ENCODE measurements at places on chromosomes 12 and 14.
A peak's percentile ranks its signal among the peaks of the same experiment; 100 is the strongest.

- DNase-seq = no peak
Observed at GRCh38 chr14:71474301-71475265, 457.6 kb upstream of the RGS6 start.

- no peak for DNase-seq
Observed at GRCh38 chr12:10301103-10301502, 6.6 kb upstream of the KLRD1 start.

GRCh38 chr14:51860164-51860824 lies at the start of gene GNG2:
Gene GNG2 (plus strand): TSS chr14:51860612. CDS start chr14:51950679, 90,067 bp downstream.
- peak; percentile 62 for DNase-seq

DNA sequence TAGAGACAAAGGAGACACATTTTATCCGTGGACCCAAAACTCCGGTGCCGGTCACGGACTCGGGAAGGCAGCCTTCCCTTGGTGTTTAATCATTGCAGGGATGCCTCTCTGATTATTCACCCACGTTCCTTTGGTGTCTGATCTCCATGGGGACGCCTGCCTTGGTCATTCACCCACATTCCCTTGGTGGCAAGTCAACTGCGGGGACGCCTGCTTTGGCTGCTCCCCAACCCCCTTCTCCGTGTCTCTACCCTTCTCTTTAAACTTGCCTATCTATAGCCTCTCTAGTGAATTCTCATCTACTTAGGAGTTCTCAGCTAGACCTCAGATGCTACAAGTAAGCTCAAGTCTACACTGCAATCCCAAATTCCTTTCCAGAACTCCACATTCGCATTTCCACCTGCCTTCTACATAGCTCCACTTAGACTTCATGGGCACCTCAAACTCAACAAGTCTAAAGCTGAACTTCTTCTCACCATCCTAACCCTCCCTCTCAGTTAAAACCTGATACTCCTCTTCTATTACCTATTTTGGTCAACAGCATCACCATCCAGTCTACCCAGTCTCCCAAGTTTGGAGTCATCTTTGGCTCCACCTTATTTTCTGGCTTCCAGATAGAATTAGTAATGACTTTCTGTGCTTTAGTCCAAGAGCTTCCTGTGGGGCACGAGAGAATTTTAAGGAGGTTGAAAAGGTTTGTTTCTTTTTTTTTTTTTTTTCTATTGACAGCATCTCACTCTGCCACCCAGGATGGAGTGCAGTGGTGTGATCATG lies 14.4 kb downstream of the SPTLC2 start:
- no peak for DNase-seq

DNA sequence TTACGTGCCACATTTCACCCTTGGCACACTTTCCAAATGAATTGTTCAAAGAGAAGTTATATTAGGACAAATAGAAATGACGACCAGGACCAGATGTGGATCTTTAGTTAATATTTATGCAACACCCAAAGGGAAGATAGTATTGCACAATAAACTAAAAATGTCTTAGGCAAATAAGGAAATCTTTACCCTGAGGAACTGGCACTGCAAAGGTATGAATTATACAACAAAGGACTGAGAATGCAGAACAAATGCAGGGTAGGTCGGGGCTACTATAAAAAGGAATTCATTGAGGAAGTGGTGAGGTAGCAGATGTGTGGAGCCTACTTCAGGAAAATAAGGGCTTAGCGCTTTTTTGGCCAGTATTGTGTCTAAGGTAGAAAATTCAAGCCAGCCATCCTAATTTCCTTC lies 3.9 kb upstream of the TMTC2 start:
- DNase-seq = no peak

- DNase-seq = no peak
Observed at GRCh38 chr14:88189417-88190191, 133.5 kb downstream of the KCNK10 start.

DNA sequence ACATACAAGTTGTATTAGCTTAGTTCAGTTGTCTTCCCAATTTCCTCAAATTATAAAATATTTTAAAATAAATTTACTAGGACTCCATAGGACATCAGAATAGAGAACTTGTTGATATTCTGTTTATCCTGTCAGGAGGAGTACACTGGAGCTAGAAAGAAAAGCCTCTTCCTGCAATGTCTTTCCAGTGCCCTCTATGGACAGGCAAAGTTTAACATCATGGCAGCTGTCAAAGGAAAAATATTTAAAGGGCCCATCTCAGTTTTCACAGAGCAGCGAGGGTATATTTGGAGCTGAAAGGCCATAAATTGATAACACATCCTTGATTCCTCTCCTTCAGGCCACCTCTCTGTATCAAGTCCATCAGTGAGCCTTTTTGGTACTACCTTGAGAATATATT lies 19.0 kb downstream of the DIP2B start:
- no peak for DNase-seq

DNA sequence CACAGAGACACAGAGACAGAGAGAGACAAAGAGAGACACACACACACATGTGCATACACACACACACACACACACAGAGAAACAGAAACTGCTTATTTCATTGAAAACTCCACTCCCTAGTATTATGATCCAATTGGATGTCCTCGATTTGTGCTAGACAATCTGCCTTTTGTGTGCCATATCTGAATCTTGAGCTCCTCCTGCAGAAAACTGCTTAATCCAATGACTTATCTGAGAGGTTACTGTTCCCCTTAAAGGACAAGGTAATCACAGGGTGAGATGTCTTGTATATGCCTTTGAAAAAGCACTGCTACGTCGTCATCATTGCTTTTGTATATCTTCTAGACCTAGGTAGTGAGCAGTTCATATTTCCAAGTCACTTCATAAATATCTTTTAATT lies 371.5 kb downstream of the LRIG3 start:
- DNase-seq = no peak

DNA sequence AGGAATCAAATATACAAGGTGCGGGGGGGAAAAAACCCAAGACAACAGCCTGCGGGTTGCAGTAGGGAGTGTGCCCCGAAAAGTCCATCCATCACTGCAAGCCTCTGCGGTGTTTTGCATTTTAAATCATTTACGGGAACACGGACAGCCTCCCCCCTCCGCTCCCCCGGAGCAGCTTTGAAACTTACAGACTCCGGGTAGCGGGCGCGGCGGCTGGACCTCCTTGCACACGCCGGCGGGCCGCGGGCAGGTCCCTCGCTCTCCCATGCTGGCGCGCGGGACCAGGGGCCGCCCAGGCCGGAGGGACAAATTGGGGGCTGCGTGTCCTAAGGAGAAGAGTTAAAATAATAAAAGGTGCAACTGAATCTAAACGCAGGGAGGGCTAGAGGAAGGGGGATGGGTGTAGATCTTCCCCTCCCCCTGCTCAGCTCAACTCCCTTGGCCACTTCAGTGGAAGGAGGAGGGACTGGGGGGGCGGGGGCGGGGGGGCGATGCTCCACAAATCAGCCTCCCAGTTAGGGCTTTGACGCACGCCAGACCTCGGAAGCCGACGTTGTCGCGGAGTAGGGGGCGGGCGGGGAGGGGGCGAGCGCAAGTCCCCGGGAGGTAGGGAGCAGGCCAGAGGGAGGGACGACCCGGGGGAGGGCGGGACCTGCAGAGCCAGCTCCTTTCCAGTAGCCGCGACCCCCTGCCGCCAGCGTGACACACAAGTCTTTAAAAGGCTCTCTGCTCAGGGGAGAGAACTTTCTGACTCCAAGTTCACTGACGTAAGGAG lies at the start of gene KCNJ8:
Gene KCNJ8, minus strand, starts transcription at position 349 of the 775 bp plus-strand sequence. CDS start 1,090 bp downstream, outside the sequence.
- DNase-seq = no peak

DNA sequence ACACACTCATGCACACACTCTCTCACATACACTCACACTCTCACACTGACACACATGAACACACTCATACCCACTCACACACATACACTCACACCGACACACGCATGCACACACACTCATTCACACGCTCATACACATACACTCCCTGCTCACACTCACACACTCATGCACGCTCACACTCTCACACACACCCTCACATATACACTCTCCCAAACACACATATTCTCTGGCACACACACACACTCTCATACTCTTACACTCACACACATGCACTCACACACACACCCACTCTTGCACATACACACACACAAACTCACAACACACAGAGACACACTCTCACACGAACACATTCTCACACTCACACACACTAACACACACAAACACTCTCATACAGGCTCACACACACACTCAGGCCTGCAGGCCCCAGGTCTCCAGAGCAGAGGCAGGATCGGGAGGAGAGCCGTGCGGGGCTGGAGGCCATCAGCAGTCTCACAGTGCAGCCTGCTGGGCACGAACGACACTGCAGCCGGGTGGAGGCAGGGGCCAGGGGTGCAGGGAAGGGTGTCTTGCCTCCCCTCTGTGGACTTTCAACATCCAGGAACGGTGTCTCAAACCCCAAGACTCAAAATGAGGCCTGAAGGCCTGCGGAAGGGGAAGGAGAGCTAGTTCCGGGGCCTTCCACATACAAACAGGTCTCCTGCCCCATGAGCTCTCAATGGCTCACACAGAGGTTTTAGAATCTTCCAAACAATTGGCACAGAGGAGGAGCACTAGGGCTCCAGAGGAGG lies 148.7 kb downstream of the ANO2 start:
- DNase-seq = no peak

- peak; percentile 16 for DNase-seq
Observed at GRCh38 chr12:121033625-121034349, 5.3 kb downstream of the OASL start.

DNA sequence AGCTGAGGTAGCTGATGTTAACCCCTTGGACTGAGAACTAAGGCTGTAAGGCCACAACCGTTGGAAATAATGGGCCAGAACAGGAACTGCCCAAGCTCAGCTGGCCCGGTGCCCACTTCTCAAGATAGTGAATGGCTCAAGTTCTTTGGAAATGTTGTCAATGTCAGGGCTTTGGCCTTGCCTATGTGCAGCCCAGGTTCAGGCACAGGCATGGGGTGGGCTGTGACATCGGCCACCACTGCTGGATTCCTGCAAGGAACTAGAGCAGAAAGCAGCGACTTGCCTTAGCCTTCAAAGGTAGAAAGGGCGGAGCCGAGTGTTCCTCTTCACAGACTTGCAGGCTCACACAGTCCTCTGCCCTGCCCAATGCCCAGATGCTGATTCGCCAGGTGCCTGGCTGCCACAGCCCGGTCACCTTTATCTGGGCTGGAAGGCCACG lies 291.2 kb downstream of the ZFP36L1 start:
- DNase-seq = no peak

GRCh38 chr12:240566-240965 lies 22.1 kb downstream of the SLC6A13 start:
- DNase-seq = no peak

DNA sequence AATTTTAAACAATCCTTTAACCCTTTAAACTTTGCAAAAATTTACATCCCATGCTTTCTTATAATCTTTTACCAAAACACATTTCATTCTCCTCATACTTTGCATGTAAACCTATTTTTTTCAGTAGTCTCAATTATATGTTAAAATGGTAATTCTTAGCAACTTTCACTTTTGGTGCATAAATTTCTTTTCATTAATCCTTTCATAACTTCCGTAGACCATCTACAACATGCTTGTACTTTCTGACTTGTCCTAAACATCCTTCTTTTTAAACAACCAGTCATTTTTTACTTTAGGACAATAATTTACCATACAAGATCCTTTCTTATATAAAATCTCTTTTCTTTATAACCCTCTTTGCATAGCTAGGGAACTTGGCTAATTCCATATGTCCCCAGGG lies 19.5 kb downstream of the CCDC91 start:
- DNase-seq = no peak

- no peak for DNase-seq
Observed at GRCh38 chr14:51323492-51323891, 83.4 kb downstream of the TMX1 start.

GRCh38 chr14:45156067-45156466 lies 20.3 kb downstream of the FANCM start:
- no peak for DNase-seq

GRCh38 chr12:56521209-56521589 lies 421 bp upstream of the RBMS2 start:
- no peak for DNase-seq

- no peak for DNase-seq
Observed at GRCh38 chr12:123267991-123268843, 3.4 kb downstream of the CDK2AP1 start.

DNA sequence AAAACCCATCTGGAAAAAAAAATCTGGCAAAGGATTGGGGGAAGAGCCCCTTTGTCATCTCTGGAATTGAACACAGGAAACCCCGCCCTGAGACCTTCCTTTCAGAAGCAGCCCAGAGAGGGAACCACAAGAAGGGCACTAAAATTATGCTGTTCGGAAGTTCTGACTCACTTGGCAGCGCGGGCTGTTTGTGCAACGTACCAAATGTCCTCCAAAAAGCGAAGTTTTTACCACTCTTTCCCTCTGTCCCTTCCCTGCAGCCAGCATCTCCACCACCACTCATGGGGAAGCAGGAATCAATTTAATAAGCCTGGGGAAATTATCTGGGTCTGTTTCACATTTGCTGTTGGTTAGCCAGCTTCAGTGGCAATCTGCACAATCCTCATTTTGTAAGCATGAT lies 3.2 kb upstream of the SYNE3 start:
- peak; percentile 43 for DNase-seq

Measured in activated T-helper 1 cell treated with anti-CD3 and anti-CD28 coated beads, Interleukin-2, amount 50 U/mL, for 16 hours (primary cell).